Progenitor cell of endocrine pancreas (in vitro differentiated cells): ENCODE measurements at places on chromosomes 3 and 15.

GRCh38 chr3:176919836-176920765 lies 277.2 kb downstream of the TBL1XR1 start:
- no peak for DNase-seq

GRCh38 chr3:5607581-5607980 lies 420.1 kb downstream of the EDEM1 start:
- no peak for DNase-seq

DNA sequence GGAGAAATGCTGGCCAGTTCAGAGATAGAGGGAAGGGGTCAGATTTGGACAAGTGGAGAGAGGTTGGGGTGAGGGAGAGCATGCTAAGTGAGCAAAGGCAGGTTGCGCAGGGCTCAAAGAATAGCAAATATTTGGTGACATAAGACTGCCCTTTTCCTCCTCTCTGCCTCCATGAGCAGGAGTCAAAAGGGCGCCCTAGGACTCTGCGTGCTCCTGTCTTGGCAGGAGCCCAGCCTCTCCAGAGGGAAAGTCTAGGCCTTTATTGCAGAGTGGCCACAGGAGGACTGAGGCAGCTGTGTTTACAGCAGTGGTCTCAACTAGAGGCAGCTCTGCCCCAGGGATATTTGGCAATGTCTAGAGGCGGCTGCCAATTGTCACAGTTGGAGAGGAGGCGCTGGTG lies 165.6 kb downstream of the FAM43A start:
- DNase-seq = no peak

- DNase-seq = no peak
Measured at GRCh38 chr3:106582151-106582550, 713.3 kb upstream of the CBLB start.

DNA sequence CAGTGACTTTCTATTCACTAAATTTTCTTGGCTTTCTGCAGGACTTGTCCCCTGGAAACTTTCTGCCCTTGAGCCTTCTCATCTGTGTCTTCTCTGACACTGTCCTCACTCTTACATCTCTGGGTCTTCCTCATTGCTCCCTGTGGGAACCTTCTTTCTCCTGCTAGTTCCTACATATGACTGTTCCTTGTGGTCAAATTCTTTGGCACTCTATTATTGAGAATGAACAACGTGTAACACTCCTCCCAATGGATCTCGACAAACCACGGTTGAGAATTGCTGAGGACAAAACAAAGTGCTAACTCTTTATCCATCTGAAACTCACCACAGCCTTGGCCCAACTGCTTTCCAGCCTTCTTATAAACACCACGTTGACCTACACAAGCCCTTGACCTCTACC lies 3.5 kb upstream of the FAM81A start:
- no peak for DNase-seq

- no peak for DNase-seq
Measured at GRCh38 chr3:23809294-23809693, 3.5 kb downstream of the UBE2E1 start.

- DNase-seq = no peak
Measured at GRCh38 chr3:125594125-125594524, 1.2 kb downstream of the OSBPL11 start.

GRCh38 chr3:72082186-72082715 lies 297.3 kb upstream of the PROK2 start:
- DNase-seq = no peak
